Activated CD4-positive, alpha-beta memory T cell treated with anti-CD3 and anti-CD28 coated beads, Interleukin-2, amount 10 ng/mL, durations not matched to agents 7 days and 5 days (primary cell): ENCODE measurements at places on chromosomes 3 and 15.

DNA sequence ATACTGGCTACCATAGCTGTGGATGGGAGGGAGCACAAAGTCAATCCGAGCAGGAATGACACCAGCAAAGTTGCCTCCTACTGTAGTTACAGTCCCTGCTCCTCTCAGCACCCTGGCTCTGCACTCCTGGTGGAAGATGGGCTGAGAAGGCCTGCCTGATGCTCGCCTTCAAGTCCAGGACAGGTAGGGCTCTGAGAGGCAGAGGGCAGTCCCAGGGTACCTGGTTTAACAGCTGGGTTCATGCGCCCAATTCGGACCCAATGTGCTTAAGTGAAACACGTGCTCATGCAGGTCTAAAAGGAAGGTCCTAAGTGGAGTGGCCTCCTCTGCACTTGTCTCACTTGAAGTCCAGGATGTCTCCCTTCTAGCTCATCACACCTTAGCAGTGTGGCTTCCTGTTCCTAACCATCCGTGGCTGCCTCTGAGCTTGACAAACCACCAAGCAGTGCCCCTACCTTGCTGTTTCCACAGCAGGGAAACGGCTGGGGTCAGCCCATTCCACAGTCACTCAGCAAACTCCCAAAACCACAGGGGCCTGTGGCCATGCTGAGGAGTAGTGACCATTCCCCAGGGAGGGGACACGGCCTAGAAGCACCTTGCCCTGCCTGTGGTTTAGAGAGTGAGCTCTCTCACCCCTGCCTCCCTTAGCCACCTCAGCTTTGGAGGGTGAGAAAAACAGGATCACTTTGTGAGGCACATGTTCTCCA is 3.9 kb upstream of the MUSTN1 start:
- peak; percentile 59 for DNase-seq

DNA sequence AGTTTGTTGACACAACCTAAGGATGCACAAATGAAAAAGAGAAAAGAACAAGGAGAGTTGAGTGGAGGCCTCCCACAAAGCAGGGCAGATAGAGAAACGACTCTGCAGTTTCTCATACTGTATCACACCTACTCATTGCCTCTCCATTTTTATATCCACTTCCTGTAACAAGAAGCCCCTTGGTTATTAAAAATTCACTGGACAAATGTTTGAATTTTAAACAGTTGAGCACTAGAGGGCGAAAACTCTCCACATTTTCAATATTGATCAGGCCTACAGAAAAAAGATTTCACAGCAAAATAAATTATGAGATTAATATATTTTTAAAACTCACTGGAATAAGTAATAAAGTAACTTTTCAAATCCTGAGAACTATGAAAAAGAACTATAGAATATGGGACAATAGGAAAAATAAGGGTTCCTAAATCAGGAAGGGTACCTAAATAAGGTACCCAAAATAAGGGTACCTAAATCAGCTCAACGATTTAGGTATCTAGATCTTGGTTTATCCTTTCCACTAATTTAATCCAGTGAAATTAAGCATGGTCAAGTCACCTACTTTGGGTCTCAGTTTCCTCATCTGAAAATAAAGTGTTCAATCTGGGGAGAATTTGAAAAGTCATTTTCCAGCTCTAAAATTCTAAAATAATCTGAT is 47.0 kb upstream of the PPIB start:
- no peak for DNase-seq

- DNase-seq, result peak; percentile 40
These were observed 12.3 kb downstream of the CPNE9 start for GRCh38 chr3:9715764-9716437.

DNA sequence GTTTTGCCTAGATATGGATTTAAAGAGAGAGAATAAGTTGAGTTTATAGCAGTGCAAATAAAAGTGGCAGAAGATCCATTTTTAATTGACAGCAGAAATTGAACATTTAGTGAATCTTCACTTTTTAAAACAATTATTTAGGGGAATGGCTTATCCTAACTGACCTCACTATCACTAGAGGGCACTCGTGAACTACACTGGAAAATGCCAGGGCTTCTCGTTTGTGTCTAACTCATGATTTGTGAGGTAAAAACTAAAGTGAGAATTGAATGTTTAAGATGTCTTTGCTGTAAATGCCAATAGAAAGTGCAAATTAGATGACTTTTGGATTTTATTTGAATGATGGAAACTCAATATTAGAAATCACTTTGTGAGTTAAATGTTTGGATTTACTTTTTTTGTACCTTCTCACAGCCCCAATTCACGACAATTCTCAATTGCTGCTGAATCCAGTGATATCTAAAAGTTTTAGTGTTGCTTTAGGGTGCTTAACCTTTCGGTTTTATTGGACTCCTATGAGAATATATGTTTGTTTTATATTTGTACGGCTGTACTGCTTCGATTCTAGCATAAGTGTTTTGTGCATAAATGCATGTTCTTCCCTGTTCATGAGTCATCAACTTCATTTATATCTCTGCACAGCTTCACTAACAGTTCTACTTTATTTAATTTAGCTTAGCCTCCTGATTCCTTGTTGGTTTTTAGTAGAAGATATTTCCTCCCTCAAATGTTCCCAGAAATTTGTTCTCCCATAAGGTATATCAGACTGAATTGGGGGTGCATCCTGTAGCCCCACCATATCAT is 462.1 kb downstream of the MFSD1 start:
- no peak for DNase-seq

- DNase-seq, result no peak
These were observed 176.1 kb upstream of the THBS1 start for GRCh38 chr15:39404767-39405181.

GRCh38 chr3:159239059-159239458 is 437.2 kb downstream of the MFSD1 start:
- no peak for DNase-seq

- DNase-seq, result no peak
These were observed 233.4 kb downstream of the ADAMTS17 start for GRCh38 chr15:100108346-100108745.

GRCh38 chr3:128799653-128800052 is 73.7 kb downstream of the RAB7A start:
- no peak for DNase-seq

GRCh38 chr3:32453346-32453745 is 49.3 kb downstream of the CMTM6 start:
- peak; percentile 7 for DNase-seq
